Stimulated activated CD8-positive, alpha-beta memory T cell treated with anti-CD3 and anti-CD28 coated beads, Interleukin-15, amount 100 ng/mL, for 24 hours (primary cell): ENCODE measurements at places on chromosomes 2 and 18.

DNA sequence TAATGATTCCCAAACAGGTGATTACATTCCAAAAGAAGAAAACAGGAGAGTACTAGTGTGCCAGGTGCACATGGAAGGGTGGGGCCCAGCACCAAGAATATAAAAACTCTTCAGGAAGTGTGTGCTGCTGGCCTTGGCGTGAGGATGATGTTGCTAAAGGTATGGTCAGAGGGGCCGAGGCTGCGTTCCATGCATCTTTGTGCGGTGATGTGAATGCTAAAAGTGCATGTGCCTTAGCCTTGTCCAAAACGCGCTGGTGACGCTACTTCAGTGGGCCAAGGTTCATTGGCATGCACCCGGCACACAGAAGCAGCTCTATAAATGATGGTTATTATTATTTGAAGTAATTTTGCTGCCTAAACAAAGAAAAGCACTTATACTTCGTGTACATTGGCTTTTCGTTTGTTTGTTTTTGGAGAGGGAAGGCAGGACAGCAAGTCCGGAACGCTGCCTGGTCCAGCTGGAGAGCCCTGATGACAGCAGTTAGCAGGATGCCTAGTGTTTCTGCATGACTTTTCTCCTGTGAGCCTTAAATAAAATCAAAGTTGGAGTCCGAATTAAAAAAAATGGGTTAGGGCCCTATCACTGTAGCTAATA lies 2.9 kb downstream of the ALKAL2 start:
- no peak for DNase-seq

DNA sequence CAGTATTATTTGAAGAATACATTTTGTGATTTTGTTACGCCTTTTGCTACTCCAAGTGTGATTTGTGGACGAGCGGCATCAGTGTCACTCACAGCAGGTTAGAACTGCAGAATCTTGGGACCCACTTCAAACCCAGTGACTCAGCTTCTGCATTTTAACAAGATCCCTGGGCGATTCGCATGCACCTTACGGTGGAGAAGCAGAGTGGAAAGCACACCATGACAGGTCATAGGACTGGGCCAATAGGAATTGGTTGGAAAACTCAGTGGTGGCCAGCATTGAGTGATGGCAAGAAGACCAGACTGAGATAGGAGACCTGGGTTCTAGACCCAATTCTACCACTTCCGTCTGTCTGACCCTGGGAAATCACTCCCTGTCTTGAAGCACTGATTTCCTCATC lies 26.3 kb downstream of the CTLA4 start:
- no peak for DNase-seq

DNA sequence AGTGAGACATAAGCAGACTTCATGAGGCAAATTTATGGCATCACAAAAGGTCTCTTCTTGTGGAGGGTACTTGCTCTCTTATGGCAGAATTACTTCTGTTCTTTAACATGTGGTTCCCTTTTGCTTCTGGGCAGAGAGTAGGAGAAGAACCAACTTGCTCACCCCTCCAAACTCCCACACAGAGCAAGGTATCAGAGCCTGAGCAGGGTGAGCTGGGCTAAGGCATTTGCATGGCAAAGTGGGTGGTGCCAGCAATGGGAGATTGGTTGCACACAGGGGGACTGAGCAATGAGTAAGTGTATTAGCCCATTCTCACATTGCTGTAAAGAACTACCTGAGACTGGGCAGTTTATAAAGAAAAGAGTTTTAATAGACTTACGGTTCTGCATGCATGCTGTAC lies 64.2 kb upstream of the ITGB6 start:
- no peak for DNase-seq

GRCh38 chr2:152046940-152047339 lies 51.9 kb downstream of the CACNB4 start:
- no peak for DNase-seq

- DNase-seq: no peak
Measured at GRCh38 chr2:128196471-128196931, 105.5 kb downstream of the UGGT1 start.

DNA sequence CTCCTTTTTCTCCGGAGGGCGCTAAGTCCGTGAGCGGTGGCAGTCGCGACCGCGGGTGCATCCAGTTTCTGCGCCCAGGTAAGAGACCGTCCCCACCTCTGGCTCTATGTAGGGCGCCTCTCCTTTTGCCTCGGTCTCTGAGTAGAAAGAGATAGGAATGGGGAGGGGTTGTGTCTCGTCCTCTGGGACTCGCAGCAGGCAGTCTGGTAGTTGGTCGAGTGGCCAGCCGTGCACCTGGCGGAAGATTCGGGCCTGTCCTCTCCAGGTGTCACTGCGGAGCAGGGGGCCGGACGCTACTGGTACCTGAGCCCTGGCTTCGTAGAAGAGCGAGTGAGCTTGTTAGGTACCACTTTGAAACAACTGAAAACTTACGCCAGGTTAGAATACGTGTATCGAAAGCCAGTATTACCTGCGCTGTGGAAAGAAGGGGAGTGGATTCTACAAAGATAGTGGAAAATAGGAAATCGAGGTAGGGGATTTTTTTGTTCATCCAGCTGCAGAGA lies 403 bp downstream of the MAP2 start:
- DNase-seq: no peak

DNA sequence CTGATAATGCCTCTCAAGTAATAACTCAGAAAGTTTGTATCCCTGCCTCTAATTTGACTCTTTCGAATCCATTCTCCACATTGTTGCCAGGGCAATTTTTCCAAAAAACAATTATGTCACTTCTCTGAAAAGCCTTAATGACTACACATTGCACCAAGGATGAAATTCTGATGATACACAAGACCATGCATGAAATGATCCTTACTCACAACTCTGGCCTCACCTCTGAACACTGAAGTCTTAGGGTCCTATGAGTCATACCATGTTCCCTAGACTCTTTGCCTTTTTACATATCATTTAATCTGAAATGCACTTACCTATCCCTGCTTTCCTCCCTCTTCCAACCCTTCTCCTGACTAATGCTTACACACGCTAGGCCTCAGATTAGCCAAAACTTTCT lies 51.0 kb downstream of the WDPCP start:
- no peak for DNase-seq

DNA sequence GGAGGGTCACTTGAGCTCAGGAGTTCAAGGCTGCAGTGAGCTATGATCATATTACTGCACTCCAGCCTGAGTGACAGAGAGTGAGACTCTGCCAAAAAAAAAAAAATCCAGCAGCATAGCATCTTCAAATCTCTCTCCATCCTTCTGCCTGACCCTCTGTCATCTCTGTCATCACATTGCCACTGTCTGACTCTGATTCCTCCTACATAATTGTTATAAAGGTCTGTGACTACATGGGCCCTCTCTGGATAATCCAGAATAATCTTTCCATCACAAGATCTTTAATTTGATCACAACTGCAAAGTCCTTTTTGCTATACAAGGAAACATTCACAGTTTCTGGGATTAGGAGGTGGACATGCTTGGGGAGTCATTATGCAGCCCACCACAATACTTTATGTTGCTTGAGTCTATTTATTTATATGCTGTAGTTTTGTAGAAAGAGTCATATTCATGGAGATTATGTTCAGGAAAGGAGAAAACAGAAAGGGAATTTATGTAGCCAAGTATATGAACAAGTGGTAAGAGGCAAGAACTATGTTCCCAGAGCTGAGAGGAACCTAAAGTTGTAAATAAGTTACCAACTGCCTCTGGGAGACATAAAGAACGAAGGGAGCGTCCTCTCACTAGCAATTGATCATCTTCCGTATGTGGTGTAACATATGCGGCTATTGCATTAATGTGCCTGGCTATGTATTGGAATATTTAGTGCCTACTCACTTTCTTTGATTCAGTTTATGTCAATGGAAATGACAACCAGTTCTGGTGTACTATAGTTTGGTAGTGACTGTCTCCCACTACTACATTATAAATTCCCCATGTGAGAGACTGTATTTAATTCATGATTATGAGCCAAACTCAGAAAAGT lies 21.5 kb downstream of the RND3 start:
- DNase-seq: no peak

GRCh38 chr2:113148606-113149552 lies 21.5 kb downstream of the IL1RN start:
- no peak for DNase-seq

GRCh38 chr2:142980246-142981068 lies 103.0 kb downstream of the KYNU start:
- DNase-seq: no peak

- no peak for DNase-seq
Measured at GRCh38 chr2:191749181-191749540, 71.2 kb downstream of the NABP1 start.

GRCh38 chr2:58341047-58341446 lies 99.9 kb upstream of the FANCL start:
- DNase-seq: no peak

DNA sequence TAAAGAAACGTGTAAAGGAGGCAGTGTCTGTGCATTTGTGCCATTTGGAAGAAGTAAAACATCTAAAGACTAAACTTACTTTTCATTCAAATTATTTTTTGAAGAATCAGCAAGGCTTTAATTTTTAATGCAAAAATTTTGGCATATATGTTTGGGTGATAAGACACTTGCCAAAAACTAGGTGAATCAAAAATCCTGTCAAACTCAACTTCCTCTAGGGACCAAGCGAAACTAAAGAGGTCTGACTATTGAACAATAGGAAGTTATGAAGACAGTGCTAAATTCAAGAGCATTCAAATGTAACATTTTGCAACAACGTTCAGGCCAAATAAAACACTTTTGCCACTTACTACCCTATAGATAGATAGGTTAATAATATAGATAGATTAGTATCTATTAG lies 306.1 kb downstream of the NOL4 start:
- no peak for DNase-seq

GRCh38 chr2:158102446-158102845 lies 770 bp downstream of the UPP2 start:
- DNase-seq: no peak

DNA sequence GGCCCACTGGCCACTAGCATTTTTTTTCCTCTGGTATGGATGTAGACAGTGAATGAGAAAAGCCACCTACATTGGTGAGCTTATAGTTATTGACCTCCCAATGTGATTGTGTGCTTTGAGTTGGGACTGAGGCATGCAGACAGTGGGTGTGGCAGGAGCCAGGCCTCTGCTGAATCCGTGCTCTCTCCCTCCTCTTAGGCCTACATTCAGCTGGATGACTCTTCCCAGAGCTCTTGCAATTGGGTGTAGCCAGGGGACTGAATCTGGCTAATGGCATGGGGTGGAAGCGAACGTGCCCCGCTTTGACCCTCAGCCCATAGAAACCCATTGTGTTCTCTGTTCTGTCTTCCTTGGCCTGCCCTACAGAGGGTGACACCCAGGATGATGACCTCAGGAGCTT lies 698.3 kb upstream of the HS6ST1 start:
- DNase-seq: no peak

- no peak for DNase-seq
Measured at GRCh38 chr18:965921-966758, 61.5 kb downstream of the ADCYAP1 start.

DNA sequence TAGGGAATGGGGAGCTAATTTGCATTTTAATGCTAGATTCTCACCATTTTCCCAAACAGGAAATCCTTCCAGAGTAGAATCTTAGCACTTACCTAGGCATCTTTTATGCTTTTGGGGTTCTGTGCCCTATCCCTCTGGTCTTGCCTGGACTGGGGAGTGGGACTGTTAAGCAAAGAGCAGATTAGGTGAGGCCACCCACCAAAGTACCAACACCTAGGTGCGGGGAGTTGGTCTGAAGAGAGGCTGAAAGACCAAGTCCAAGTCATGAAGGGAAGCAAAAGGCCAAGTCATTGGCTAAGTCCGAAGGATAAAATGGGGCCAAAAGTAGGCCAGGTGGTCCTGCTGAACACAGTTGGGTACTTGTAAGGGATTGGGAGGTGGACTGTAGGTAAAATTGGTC lies 86.7 kb downstream of the FAM168B start:
- no peak for DNase-seq

- no peak for DNase-seq
Measured at GRCh38 chr2:3184167-3184566, 193.5 kb downstream of the EIPR1 start.

DNA sequence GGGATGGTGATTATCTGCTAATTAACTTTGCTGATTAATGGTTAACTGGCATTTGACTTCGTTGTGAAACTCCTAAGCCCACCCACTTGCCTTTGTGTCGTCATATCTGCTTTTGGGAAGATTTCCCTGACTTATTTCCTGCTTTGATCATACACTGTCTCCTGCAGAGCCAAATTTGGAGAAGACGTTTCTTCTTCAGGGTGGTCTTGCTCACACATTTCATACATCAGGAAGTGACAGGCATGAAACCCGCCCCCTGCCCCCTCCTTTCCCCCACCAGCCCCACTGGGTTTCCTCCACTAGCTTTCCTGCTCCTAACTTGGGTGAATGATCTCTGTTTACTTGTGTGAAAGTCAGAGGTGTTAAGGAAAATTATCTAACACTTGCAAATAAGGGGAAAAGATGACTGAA lies 300.1 kb downstream of the TSN start:
- no peak for DNase-seq

- no peak for DNase-seq
Measured at GRCh38 chr2:109292386-109292785, 163.4 kb downstream of the SH3RF3 start.

DNA sequence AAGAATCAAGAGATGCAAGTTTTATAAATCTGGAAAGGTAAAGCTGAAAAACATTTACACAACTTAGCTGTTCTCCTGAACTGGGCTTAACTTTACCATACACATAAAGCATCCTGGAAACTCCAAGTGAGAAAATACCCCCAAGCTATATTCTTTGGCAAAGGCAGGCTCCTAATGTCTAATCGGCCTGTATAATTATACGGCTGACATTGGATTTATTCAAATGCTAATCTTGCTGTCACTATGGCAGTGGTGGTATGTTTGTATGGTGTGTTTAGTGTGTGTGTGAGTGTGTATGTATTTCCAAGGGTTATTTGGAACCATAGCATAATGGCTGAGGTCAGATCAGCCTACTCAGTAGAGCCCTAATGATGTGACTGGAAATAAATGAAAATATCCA lies 1031.8 kb upstream of the ZEB2 start:
- DNase-seq: no peak

DNA sequence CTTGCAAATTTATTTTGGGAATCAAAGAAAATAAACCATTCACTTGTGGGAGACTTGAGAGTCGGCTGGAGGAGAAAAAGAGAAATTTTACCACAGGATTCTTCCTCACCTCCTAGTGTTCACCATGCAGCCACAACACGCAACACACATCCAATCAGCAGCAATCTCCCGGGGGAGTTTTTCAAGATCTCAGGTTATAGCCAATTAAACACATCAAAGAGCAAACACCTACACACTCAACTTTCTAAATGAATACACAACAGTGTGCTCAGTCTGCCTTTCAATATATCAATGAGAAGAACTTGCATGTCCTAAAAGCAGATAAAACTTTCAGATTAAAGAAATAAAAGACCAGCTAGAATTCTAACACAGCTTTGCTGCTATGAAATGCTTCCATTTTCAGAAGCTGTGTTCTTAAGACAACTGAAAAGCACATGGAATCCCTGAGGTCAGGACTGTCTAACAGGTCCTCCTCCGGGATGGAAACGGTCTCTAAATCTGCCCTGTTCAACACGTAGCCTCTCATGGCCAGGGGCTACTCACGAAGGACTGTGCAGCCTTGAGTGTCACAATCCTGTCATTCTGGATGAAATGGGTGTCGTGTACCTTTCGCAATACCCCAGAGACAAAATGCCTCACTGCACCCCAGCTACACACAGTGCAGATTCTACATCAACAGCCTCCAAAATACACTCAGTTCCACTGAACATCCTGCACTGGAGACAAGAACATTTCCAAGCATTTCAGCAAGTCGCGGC lies 84.2 kb downstream of the ZNF516 start:
- DNase-seq: no peak

- no peak for DNase-seq
Measured at GRCh38 chr18:50475538-50476193, 84.2 kb upstream of the MAPK4 start.

- DNase-seq: peak; percentile 8
Measured at GRCh38 chr2:135742325-135742757, 686 bp downstream of the UBXN4 start.

- no peak for DNase-seq
Measured at GRCh38 chr18:48917579-48918517, 32.9 kb downstream of the SMAD7 start.
